Activated T-cell treated with anti-CD3 and anti-CD28 coated beads, Interleukin-2, amount 50 U/mL, for 1 hour (primary cell): ENCODE measurements at places on chromosomes 4 and X.

- DNase-seq: no peak
These were observed 185.8 kb upstream of the SLIT2 start for GRCh38 chr4:20065952-20066351.

DNA sequence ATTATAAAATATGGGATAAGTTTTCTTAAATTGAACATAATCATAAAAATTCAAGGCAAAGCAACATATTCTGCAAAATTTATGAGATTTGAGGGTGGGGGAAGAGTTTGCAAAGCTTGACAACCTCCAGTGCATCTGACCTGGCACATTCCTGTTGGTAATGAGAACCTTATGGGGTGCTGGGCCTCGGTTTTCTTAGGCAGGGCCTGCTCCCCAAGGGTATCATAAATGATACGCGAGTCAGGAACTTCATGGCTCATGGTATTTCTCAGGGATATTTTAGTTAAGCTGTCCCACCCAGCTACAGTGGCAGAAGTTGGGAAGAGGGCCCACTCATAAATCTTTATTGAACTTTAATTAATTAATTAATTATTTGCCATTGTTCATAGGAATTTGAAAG, 13.2 kb downstream of the AFF2 start:
- DNase-seq: no peak

GRCh38 chr4:102642631-102643298, 118.0 kb downstream of the MANBA start:
- DNase-seq: no peak

DNA sequence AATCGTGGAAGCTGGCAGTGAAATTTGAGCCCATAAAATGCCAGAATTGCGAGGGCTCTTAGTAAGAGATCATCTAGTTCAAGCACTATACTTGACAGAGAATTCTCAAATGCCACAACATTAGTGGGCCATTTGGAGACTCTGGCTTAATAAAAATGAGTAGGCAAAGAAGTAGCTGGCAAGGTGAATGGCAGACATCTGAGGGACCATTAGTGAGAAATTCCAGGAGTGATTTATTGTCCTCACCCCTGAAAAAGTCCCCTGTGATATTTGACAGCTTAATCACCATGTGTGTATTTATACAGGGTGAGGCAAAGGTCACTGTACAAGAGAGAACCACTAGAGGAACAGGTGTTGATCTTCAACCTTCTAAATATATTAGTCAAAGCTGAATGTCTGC, 207.5 kb downstream of the CHRDL1 start:
- DNase-seq: no peak

DNA sequence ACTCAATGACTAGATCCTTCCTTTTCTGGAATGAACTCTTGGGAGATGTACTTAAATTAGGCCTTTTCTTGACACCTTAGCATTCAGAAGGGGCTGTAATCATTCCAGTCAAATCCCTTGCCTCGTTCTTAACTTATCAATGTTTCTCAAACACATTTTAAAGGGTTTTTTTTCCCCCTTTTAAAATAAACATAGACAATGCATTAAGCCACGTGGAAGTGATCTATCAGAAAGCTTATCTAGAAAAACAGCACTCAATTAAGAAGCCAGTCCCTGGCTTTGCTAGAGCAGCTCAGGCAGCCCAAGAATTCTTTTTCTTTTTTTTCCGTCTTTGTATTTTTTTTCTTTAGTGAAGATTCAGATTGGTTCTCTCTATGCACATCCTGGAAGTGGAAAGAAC, 118.2 kb downstream of the PCDH7 start:
- DNase-seq: no peak

DNA sequence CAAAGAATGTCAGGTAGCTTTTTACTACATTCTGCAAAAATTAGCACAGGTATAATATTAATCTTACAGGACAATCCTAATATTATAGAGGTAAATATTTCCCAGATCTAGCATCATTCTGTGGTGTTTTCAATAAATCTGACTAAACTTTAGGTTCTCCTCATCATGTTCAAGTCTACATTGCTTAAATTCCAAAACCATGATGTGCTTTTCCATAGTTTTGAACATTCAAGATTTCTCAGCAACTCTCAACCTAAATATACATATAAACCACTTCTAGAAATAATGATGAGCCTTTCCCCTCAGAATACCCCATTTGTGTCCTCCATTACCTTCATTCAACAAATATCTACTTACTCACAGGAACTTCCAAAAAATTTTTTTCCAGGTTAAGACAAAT, 23.1 kb downstream of the EIF4E start:
- DNase-seq: no peak

DNA sequence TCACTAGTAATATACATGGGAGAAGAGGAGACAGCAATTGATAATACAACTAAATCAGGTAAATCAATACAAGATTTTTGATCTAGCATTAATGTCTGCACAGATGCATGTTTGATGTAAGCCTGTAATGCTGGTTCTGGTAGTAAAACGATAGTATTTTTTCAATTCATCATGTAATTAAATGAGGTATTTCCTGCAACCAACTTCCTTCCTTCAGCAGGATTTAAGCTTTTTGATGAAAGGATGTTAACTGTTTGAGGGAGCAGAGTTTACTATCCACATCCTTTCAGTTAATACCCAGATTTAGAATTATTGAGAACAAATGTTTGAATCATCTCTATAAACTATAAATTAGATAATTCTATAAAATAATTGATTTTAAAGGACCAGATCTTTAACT, 31.4 kb upstream of the NFKB1 start:
- no peak for DNase-seq

- DNase-seq: no peak
These were observed 2.9 kb downstream of the KIF4A start for GRCh38 chrX:70292788-70293187.

- no peak for DNase-seq
These were observed 2.0 kb downstream of the SMIM14 start for GRCh38 chr4:39636531-39637184.

GRCh38 chr4:142719854-142720541, 126.1 kb downstream of the INPP4B start:
- no peak for DNase-seq

GRCh38 chr4:42281324-42282020, 115.8 kb upstream of the SHISA3 start:
- DNase-seq: no peak

DNA sequence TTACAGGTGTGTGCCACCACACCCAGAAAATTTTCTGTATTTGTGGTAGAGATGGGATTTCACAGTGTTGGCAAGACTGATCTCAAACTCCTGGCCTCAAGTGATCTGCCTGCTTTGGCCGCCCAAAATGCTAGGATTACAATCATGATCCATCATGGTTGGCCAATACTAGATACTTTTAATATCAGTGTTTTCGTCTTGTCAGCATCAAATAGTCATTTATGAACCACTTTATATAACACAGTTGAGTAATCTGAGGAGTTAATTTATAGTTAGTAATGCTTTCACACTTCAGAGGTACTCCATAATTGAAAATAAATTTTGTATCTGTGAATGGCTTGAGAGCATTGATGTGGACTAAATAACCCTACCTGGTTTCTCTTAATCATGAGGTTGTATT, 178.6 kb downstream of the TRAM1L1 start:
- DNase-seq: no peak

GRCh38 chr4:154332681-154333421, 158.7 kb downstream of the DCHS2 start:
- DNase-seq: peak; percentile 52

GRCh38 chr4:85151786-85152185, 185.3 kb upstream of the WDFY3 start:
- no peak for DNase-seq

GRCh38 chrX:116413273-116413672, 23.1 kb upstream of the SLC6A14 start:
- no peak for DNase-seq

DNA sequence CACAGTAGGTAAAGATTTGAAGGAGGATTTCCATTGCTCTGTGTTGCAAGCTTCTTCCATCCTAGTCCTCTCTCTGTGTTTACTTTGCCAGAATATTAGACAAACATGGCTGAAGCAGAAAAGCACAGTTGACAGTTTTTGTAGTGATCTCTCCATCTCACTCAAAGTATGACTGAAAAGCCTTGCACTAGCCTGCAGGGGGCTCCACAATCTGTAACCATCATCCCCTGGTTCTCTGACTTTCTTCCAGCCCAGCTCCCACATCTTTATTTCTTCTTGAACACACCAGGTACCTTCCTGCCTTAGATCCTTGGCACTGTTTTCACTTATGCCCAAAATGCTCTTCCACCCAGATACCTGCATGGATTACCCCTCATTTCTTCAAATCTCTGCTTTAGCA, 34.1 kb upstream of the HHIP start:
- no peak for DNase-seq
